ENCODE measurements at places on chromosomes 4 and X.

DNA sequence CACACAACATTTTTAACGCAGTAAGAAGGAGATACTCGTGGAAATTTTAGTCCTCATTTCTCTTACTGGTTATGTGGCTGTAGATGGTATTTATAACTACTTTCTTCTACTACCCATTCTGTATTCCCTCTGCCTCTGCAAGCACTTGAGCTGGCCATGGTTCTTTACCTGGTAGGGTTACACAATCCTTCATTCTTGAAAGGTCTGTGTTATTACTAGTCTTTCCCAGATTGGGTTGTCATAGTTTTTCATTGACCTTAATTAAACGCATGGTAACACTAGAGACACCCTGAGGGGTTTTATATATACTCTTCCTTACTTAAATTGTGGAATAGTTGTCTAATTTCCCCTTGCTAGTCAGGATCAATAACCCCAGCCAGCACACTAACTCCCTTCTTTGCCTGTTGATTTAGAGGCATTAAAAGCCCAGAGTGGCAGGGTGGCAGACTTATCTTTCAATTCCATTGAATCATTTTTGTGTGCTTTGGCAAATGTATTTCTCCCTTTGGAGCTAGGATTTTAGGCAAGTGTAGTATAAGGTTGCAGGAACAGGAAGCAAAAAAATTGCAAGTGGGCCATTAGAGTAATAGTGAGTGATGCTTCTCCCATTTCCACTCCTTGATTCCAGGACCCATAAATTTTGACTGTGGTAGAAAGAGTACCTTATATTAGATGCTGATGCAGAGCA, 113.6 kb upstream of the EMCN start:
- no peak for DNase-seq

- no peak for DNase-seq
Measured at GRCh38 chr4:104169437-104169836, 325.3 kb downstream of the CXXC4 start.

- no peak for DNase-seq
Measured at GRCh38 chr4:98473046-98473445, 185.4 kb downstream of the TSPAN5 start.

- DNase-seq: no peak
Measured at GRCh38 chr4:125594056-125594602, 279.4 kb downstream of the FAT4 start.

GRCh38 chrX:93422693-93423092, 250.7 kb downstream of the NAP1L3 start:
- DNase-seq: no peak

DNA sequence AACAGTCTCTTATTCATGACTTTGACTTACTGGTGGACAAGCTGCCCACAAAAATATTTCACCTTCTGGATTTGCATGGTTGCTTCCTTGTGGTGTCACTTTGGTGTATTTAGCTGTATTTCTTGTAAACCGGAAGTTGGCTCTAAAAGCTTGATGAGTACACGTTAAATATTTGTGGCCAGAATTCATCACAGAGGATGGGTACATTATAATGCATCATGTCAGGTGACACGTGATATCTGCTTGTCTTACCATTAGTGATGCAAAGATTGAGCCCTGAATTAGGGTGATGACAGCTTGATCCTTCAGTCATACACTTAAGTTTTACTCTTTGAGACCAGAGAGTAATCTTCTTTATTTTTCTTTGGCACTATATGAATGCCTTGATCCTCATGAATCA, 188.3 kb upstream of the RPS6KA3 start:
- no peak for DNase-seq

DNA sequence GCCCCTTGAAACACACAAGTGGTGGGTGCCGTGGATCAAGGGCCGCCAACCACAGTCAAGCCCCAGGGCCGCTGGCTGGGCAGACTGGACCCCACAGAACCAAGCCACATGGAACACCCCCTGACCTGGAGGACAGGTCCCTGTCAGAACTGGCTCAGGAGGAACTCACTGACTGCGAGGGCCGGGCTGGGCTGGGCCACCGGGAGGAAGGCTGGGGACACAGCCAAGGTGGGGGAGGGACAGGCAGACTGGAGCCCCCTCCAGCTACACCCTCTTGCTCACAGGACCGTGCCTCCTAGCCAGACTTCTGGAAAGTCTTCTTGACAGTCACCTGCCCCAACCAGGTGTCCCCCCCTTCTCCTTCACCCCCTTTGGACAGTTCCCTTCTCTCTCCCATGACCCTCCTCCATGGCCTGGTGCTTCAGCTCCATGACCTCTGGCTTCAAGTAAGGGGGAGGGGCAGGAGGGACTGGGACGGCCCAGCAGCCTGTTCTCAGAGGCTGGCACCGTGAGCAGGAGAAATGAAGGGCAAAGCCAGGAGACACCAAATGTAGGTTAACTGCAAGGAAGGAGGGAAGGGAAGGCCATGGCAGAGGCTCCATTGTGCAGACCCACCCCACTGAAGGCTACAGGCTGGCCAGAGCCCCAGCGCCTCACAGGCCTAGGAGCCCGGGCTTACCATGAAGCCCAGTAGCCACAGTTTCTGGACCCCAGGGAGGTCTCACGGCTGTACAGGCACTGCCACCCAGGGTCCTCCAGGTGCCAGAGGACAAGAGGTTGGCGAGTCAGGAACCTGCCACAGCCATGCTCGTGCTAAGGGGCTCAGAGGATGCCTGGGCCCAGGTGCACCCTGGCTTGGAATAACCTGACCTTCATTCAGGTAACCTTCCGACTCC, 22.6 kb upstream of the DUSP9 start:
- no peak for DNase-seq

GRCh38 chr4:31094474-31094873, 374.3 kb downstream of the PCDH7 start:
- DNase-seq: no peak

GRCh38 chr4:12393631-12394262, 965.1 kb upstream of the HS3ST1 start:
- DNase-seq: no peak

- no peak for DNase-seq
Measured at GRCh38 chrX:23900220-23900797, 7.4 kb downstream of the APOO start.
